Smooth muscle cell of the pulmonary artery (primary cell): ENCODE measurements at places on chromosomes 3 and 15. TPM values are rescaled to one million over a fixed set of nuclear protein-coding genes. Genes with fewer than 3 reads are reported as not detected.

Gene SAXO2
- total RNA-seq = 0.30 and 0.85 TPM in 2 replicates

Gene TRIM42
- total RNA-seq = not detected in 2 replicates

Gene TEX9
- total RNA-seq = 3.1 and 5.7 TPM in 2 replicates

Gene PFKFB4
- total RNA-seq = 59.8 and 62.5 TPM in 2 replicates

Gene SYNPR
- total RNA-seq = not detected in 2 replicates

Gene CASR
- not detected in 2 replicates for total RNA-seq

Gene OR4F15
- 0.07 TPM in 1 of 2 replicates, not detected in the other for total RNA-seq

Gene CCDC54
- total RNA-seq = not detected in 2 replicates

Gene RLBP1
- not detected in 2 replicates for total RNA-seq

Gene ZBED2
- 0.07 TPM in 1 of 2 replicates, not detected in the other for total RNA-seq

Gene PLSCR2
- 0.26 TPM in 1 of 2 replicates, not detected in the other for total RNA-seq

Gene RNU5B-1
- total RNA-seq = not detected in 2 replicates

Gene TRPM1
- total RNA-seq = not detected in 2 replicates

Gene PRR20G
- not detected in 2 replicates for total RNA-seq

Gene ATP10A
- total RNA-seq = 14.9 and 16.4 TPM in 2 replicates

Gene SPATA12
- total RNA-seq = 0.10 TPM in 1 of 2 replicates, not detected in the other

Gene CLCN2
- 3.3 and 4.4 TPM in 2 replicates for total RNA-seq

Gene ULK4
- total RNA-seq = 8.9 and 11.3 TPM in 2 replicates

Gene PIGX
- 21.7 and 23.5 TPM in 2 replicates for total RNA-seq

Gene ARL14
- total RNA-seq = 0.07 TPM in 1 of 2 replicates, not detected in the other

Gene TUBGCP4
- total RNA-seq = 15.4 and 18.4 TPM in 2 replicates

Gene MNS1
- total RNA-seq = 0.30 and 2.3 TPM in 2 replicates

Gene TMEM108
- 0.20 TPM in 1 of 2 replicates, not detected in the other for total RNA-seq

Gene SPSB4
- not detected in 2 replicates for total RNA-seq

Gene NAALADL2
- total RNA-seq = 13.9 and 18.4 TPM in 2 replicates

Gene C3orf52
- 2.5 and 13.6 TPM in 2 replicates for total RNA-seq

Gene A4GNT
- total RNA-seq = not detected in 2 replicates

Gene GRK7
- not detected in 2 replicates for total RNA-seq

Gene KAT2B
- total RNA-seq = 12.1 and 12.8 TPM in 2 replicates

Gene CNTN3
- 7.0 and 98.8 TPM in 2 replicates for total RNA-seq

Gene PP2D1
- total RNA-seq = not detected in 2 replicates

Gene ZNF385D
- 1.2 and 8.9 TPM in 2 replicates for total RNA-seq

Gene VEPH1
- total RNA-seq = 33.4 and 72.0 TPM in 2 replicates

Gene EOMES
- not detected in 2 replicates for total RNA-seq

Gene PML
- 58.3 and 71.4 TPM in 2 replicates for total RNA-seq

Gene GOLGA6A
- 0.03 and 0.07 TPM in 2 replicates for total RNA-seq

Gene DAZL
- not detected in 2 replicates for total RNA-seq

Gene SMCO1
- total RNA-seq = not detected in 2 replicates

Gene SLCO2A1
- total RNA-seq = under 0.01 TPM in 2 replicates

Gene CADM2
- total RNA-seq = 0.65 TPM in 1 of 2 replicates, not detected in the other

Gene SPINK8
- total RNA-seq = not detected in 2 replicates

Gene IP6K2
- total RNA-seq = 33.9 and 34.5 TPM in 2 replicates

Gene GPR149
- not detected in 2 replicates for total RNA-seq
